ENCODE measurements at places on chromosomes 11 and 22. TPM values are rescaled to one million over a fixed set of nuclear protein-coding genes. Genes with fewer than 3 reads are reported as not detected.

The OR8G5 gene
- not detected for total RNA-seq

The MUC6 gene
- total RNA-seq: 2.3 TPM

The SLN gene
- not detected for total RNA-seq

The NAALAD2 gene
- 0.27 TPM for total RNA-seq

- DNase-seq: no peak
Observed at GRCh38 chr11:114396916-114397315, 3.4 kb downstream of the C11orf71 start.

GRCh38 chr11:37313266-37313665 lies 715.2 kb upstream of the RAG2 start:
- DNase-seq: no peak

DNA sequence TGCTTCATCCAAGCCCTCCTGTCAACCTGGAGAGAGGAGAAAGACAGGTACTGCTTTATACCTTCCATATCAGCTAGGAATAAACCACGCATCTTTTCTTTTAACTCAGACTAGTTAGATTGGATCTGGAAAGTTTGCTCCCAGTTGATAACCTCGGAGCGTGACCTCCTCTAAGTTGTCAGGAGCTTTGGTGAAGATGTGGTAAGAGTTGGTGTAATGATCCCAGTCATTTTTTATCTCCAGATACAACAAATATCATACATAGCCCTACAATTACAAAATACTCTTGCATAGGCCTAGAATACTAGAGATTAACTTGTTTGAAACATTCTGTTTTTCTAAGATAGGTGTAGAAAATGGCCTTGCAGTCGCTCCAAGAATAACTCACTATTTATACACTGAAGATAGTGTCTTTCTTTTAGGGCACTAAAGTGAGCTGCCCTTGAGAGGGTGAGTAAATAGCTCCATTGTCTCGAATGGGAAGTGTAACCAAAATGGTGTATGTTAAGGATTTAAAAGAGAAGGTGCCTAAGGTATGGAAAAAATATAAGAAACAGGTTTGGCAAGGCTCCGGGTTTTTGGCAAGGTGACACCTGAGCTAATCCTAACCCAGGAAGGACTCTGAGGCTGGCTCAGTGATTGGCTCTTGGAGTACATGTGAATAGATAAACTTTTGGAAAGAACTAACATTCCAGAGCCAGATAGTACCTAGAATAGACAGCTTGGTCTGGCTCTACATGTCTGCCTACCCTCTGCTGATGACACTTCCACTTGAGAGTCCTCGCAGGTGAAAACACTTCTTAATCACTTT lies 59.4 kb downstream of the GLYATL1 start:
- no peak for DNase-seq

GRCh38 chr22:43129426-43130425 lies 13.5 kb downstream of the MCAT start:
- no peak for DNase-seq

GRCh38 chr11:71248251-71248570 lies 4.2 kb downstream of the SHANK2 start:
- DNase-seq: no peak

DNA sequence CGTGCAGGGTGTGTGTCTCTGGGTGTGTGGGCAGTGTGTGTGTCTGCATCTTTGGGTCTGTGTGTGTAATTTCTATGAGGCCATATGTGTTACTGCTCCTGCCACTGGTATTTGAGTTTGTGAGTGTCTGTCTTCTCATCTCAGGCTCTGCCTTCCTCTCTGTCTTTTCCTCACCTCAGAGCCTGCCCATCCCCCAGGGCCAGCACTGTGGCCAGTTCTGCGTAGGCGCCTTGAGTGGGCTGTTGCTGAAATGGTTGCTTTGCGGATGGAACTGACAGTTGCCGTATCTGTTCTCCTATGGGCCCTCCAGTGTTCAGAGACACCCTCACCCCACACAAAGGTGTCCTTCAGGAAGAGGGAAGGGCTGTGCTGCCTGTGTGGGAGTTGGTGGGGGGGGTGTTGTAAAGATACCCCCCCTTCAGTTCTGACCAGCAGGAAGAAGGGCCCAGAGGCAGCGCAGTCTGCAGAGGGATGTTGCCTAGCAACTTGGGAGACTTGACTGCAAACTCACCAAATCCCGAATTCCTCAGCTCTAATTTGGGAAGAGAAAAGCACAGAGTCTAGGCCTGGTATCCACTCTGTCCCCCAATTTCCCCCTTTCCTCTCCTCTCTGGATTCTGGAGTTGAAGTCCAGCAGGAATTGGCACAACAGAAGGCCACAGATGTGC lies 2.0 kb upstream of the NRGN start:
- no peak for DNase-seq

All from prostate gland (tissue), 2 donors.